HCEC 1CT (cell line): ENCODE measurements at places on chromosomes 5 and 9.
A peak's percentile ranks its signal among the peaks of the same experiment; 100 is the strongest.

DNA sequence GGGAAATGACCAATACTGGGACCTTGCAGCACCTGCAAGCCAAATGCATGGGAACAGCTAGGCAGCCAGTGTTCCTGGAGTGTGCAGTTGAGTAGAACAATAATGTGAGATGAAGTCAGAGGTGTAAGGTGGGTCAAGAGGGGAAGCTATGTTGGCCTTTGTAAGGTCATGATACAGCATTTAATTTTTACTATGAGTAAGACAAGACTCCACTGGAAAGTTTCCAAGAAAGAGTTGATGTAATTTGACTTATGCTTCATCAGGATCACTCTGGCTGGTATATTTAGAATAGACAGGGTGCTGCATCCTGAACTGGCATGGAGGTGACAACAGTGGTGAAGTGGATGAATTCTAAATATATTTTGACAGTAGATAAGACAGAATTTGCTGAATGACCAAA, 744.8 kb downstream of the KCTD16 start:
- no peak for DNase-seq

- DNase-seq = no peak
Measured at GRCh38 chr5:2780421-2781171, 29.1 kb upstream of the IRX2 start.

DNA sequence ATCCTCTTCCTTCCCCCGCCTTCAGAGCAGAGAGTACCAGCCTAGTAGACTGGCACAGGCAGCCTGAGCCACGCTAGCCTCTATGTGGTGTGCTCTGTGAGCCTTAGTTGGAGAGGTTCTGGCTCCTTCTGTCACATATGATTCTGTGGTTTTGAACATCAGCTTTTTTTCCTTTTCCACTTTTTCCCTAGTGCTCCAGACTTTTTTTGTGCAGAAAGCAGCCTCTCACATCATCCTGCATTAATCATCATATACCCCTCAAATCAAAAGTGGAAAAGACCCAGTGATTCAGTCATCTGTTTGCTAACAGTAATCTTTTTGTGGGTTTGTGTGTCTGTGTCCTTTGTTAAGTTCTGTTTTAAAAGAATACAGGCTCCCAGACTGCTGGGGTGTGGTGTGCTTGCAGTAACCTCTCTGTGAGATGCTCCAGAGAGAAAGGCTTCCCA, 663.9 kb upstream of the RGMB start:
- DNase-seq = peak; percentile 93

DNA sequence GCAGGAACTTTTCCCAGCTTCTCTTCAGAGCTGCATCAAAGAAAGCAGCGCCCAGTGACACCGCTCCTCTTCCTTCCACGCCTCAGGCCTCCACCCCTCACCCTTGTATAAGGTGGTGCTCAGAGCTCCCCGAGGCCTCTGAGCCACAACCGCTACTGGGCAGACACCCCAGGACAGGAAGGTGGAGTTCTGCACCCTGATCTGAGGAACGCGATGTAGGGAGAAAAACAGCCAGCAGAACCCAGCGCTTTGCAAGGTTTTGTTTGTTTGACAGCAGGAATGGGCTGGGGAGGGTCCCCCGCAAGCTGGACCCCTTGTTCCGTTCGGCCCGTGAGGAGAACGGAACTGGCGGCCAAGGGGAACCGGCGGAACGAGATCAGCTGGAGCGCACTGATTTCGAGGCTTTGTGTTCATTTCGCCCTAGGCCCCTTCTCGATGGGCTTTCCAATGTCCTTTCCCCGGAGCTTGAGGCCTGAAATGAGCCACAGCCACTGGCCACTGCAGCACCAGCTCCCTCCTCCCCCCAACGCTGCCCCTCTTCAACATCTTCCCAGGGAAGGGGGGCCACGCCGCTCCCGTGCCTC, 4.1 kb downstream of the EDF1 start:
- DNase-seq = no peak

- no peak for DNase-seq
Measured at GRCh38 chr5:180155365-180155926, 53.6 kb downstream of the RASGEF1C start.

DNA sequence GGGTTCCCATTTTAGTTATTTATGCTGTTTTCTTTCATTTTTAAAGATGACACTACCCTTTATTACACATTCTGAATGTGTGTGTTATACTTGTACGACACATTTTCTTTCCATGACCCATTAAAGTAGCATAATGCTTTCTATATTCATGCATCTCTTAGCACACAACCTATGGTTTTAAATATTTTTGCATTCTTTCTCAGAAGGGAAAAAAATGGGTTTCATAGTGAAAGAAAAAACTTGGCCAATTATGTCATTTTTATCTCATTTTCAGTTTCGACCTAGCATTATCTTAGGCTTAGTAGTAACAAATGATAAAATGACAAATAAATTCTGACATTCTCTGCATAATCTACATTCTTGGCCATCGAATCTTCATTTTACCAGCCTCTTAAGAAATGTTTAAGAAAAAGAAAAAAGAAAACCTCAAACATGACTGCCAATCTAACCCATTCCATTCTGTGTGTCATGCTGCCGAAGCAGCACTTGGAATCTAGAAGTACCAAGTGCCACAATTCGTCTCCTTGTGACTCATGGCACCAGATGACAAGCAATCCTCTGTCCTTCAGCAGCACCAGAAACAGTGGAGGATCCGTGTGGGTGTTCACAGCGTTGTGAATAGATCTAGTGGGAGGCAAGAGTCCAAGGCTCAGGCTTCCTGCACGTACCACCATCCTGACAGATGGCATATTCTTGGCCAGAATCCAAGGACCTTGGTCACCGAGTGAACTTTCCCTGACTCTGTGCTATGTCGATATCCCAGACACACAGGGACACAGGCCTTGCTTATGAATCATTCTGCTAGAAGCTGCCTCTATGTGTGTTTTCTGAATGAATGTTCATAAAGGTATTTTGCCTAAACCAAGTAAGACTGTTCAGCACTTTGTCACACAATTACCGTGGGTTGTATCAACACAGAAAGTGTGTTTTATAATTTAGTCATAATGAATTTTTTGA, 502.7 kb downstream of the NR2F1-AS1 start:
- peak; percentile 87 for DNase-seq

DNA sequence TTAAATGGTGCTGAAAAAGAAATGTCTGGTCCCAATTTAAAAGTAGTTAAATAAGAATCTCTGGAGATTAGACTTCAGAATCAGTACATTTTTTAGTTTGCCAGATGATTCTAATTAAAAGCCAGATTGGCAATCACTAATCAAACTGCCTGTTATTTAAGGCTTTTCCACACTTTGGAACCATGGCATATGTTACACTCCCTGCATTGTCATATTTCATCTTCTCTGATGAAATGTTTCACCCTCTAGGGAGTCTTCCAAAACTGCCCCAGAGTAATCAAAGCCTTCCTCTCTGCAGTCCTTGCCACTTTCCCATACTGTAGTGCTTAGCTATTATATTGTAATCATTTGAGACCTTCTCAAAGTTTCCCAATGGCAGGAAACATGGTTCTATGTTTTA, 17.5 kb upstream of the OR13C9 start:
- no peak for DNase-seq

DNA sequence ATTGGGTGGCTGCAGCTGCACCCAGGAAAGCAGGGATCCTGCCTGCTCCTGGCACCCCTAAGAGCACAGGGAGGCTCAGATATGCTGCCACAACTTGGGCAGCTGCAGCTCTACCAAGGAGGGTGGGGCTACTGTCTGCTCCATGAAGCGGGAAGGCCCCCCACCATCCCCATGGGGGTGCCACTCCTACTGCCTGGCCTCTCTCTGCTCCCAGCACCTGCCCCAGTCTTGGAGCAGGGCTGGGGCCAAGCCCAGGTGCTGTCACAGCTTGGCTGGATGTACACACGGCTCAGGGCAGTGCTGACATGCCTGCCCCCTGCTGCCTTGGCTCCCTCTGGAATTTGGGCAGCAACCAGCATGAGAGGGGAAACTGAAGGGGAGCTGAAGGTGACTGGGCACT, 214.7 kb upstream of the PLPPR1 start:
- no peak for DNase-seq

GRCh38 chr5:176424181-176424580, 7.8 kb upstream of the CLTB start:
- DNase-seq = no peak

DNA sequence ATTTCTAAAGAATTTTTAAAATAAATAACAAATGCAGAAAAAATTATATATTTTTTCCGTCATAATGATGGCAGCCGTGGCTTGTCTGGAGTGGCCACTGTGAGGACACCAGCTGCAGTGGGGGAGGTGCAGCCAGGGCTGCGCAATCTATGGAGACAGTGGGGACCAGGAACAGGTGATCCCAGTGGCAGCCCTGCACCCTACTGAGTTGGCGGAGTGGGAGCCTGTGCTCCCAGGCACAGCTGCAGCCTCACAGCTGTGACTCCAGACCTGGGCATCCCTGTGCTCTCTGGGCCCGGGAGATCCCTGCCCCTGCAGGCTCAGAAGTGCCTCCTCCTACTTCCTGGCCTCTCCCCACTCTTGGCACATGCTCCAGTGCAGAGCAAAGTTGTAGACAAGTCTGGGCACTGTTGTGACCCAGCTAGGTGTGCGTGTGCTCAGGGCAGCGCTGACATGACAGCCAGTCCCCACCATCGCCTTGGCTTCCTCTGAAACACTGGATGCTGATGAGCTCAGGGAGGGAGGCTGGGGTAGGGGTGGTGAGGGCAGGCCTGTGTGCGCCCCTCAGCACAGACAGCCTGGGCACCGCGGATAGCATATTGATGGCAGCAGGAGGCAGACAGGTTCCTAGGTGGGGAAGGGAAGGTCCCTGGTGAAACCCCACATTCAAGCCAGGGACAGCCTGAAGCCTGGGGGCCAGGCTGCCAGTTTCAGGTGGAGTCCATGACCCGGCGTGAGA, 96.0 kb upstream of the PRR16 start:
- DNase-seq = no peak

DNA sequence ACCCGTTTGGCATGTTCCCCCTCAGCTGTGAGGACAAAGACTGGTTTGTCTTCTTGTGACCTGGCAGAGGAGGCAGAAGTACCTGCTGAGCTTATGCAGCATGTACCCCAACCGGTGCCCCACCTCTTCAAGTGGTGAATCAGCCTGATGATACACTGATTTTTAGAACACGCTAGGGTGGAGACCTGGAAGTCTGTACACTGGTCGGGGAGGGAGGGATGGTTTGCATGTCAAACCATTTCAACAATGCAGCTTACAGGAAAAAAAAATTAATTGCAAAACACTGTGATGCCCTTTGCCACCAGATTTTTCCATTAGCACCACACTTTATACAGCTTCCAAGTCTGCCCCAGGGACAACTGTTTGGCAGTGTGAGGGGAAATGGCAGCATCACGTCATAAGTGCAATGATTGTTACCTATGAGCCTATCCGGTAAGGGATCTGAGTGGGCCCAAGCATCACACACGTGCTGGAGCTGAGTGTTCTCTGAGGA, 155.1 kb upstream of the DMRT1 start:
- peak; percentile 49 for DNase-seq

GRCh38 chr5:23930985-23931384, 423.6 kb downstream of the PRDM9 start:
- no peak for DNase-seq

DNA sequence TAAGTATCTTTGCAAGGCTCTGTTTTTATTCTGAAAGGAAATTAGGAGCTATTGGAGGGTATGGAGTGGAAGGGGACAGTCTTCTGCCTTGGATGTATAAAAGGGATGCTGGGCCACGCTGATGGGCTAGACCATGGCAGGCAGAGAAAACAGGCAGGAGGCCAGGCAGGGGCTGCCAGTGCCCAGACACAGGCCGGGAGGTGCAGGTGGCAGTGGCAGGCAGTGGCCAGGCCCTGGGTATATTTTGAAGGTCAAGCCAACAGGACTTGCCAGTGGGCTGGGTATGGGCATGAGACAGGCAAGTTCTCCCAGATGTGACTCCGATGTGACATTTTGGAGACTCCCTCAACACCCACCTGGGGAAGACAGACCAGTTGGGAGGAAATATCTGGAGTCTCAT, 131.9 kb downstream of the KCNIP1 start:
- DNase-seq = no peak

GRCh38 chr5:142816531-142817430, 46.6 kb downstream of the ARHGAP26 start:
- DNase-seq = peak; percentile 28

DNA sequence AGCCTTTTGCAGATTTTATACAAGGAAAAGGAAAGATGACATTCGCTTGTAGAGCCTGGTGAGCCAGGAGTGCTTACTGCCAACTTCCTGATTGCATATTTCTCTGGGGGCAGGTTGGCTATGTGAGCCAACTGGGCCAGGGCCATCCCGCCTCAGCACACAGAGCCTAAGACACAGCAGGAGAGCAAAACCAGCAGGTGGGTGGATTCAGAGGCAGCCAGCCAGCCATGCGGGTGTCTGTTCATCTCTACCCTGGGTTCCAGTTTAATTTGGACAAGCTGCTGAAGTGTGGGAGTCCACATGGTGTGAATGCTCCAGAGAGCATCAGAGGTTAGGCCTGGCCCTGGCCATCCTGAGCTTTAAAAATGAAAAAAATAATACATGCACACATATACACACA, 291.4 kb downstream of the ARHGEF28 start:
- no peak for DNase-seq

DNA sequence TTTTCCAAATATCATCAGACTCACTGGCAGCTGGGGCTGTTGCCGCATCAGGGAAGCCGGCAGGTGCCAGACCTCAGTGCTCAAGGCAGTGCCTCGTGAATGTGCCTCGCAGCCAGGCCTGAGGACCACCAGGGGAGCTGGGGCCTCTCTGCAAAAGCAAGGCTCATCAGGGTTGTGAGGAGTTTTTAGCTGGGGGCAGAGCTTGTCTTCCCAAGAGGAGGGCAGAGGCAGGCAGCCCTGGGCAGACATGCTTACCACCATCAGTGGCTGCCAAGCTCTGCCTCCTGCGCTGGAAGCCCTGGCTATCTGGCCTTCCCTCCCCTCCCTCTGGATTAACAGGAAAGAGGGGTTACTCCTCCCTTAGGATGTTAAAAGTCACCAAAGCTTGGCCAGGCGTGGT, 8.8 kb upstream of the TBC1D9B start:
- DNase-seq = no peak

DNA sequence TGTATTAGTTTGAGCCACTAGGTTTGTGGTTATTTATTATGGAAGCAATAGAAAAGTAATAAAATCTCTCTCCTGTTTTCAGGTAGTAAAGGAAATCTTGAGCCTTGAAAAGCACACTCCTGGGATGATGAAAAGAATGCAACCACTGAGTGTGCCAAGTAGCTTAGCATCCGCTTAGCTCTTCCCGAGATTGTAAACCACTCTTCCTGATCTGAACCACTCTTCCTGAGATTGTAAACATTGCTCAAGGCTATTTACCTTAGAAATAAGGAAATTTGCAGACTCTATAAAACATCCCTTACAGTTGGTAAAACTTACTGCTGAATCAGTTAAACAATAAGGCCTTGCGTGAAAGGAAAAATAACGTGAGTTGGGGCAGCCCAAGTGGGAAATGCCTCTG, 17.4 kb upstream of the IL33 start:
- no peak for DNase-seq
